Activated CD8-positive, alpha-beta memory T cell treated with anti-CD3 and anti-CD28 coated beads for 4 hours (primary cell): ENCODE measurements at places on chromosomes 2 and 18.

GRCh38 chr2:205352094-205352493 lies 330.2 kb upstream of the NRP2 start:
- DNase-seq: no peak

- no peak for DNase-seq
Observed at GRCh38 chr18:54032412-54032811, 192.1 kb downstream of the MBD2 start.

DNA sequence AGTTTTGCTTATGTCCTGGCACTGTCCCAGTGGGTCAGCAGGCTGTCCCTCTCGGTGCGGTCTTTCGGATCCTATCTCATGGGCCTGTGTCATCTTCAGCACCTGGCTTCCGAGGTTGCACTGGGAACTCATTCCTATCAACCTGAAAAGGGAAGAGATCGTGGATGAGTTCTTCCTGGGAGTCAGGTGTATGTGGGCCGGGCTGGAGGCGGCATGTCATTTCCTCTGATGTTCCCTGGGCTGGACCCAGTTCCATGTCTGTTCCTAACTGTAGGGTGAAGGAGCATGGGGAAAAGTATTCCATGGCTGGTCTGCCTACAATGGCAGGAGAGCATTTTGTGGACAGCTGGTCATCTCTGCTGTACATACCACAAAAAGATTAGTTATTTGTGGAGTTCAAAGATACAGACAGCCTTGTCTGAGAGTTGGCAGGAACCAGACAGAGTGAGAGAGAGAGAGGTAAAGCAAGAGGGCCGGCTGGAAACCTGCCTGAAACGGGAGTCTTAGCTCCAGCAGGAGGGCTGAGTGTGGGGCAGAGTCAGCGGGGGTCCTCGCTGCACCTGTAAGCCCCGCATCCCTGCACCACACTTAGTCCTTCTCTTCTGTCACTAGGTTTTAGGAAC lies 25.2 kb downstream of the FAM228A start:
- DNase-seq: no peak

DNA sequence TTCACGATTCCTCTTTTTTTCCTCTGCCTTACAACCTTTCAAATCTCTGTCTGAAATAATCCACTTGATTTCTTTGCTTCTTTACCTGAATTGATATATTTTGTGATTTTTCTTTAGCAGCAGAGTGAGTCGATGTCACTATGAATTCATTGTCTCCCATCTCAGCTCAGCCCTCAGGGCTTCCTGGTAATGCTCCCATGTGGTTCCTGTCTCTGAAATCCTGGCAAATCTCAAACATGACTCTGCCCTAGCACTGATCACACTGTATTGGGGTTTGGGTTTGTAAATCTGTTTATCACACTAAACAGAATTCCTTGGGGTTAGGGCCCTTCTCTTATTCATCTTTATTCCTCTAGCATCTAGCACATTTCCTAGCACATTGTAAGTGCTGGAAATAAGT lies 43.0 kb upstream of the MSTN start:
- DNase-seq: no peak

- no peak for DNase-seq
Observed at GRCh38 chr18:41390309-41390708, 564.7 kb upstream of the PIK3C3 start.

DNA sequence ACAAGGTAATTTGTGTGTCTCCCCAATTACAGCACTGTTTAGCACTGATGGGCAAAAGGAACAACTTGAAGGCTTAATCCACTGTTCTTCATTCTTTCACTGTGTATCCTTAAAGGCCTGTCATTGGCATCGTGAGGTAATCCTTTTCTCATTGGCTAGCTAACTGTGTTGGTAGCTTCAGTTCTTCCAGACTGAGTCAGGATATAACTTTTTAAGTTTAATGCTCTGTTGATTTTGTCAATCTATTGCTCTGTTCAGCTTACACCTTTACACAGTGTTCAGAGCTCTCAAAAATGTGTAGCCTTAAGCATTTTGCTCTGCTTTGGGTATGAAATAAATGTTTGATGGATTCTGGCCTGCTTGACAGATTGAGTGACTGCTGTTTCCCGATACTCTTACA lies 148.2 kb downstream of the KIAA1328 start:
- no peak for DNase-seq

- DNase-seq: no peak
Observed at GRCh38 chr2:134758633-134759032, 39.8 kb upstream of the TMEM163 start.

DNA sequence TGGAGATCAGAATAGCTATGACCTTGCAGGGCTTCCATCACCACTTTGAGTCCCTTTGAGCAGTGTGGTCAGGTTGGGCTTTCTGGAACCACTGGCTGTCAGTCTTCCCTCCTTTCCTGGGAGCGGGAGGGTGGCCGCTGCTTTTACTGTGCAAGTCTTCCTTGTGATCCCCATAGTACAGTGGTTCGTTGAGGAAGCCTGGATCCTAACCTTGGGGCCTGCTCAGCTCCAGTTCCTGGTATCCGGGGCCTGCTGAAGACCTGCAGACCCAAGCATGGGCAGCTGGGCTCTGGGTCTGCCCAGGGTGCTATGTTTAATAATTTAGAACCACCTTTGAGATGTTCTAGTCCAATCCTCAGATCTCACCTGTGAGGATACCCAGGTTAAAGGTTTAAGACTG lies 104.2 kb downstream of the CLIP4 start:
- DNase-seq: no peak

DNA sequence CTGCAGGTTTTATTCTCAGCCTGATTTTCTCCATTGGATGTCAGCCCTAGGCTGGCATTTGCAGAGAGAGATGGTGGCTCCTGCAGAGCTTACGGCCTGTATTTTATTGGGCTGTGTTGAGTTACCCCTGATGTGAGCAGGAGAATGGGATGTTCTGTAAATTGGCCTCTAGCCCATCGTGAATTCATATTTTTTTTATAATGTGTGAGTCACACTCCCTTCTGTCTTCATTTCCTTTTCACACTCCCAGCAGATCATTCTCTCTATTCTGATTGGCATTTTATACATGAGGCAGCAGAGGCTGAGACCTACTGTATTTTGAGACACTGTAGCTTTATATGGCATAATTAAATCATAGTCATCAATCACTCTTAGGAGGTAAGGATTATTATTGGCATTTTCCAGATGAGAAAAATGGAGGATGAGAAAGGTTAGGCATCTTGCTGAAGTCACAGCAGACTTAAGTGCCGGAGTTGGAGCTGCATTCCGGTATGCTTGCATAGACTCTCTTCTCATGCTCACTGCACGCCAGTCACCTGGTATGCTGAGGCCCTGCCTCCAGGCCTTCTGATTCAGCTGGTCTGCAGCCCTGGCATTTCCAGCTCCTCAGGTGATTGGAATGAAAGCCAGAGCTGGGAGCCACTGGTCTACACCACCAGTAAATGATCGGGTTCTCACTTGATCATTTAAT lies 142.4 kb downstream of the NEDD4L start:
- no peak for DNase-seq

DNA sequence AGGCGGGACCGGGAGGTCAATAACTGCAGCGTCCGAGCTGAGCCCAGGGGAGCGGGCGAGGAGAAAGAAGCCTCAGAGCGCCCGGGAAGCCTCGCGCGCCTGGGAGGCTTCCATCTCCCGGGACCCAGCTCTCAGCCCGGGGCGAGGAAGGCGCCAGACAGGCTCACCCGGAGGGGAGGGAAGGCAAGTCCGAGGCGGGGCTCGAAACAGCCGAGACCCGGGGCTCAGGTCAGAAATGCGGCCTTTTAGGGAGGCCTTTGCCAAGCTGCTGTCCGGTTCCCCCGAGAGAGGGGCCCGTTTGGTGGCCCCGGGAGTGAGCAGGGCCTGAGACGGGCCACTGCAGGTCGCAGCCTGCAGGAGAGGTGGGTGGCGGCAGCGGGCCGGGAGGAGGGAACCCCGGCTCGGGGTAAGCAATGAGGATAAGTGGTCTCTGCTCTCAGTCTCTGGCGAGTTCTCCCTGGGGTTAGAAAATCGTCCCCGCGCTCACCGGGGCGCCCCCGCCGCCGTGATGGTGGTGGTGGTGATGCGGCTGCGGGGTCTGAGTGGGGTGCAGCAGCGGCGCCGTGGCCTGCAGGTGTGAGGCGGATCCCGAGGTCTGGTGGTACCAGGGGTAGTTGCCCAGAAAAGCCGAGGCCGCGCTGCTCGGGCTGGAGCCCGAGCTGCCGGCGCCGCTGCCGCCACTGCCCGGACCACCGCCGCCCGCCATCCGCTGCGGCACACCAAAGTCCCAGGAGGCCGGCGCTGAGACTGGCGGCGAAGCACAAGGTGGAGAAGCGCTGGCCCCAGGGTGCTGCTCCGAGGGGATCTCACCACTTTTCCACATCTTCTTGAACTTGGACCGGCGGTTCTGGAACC lies 2.4 kb downstream of the DLX2 start:
- DNase-seq: no peak

- DNase-seq: no peak
Observed at GRCh38 chr18:27447451-27447881, 262.4 kb upstream of the CHST9 start.

- no peak for DNase-seq
Observed at GRCh38 chr2:199743415-199744120, 107.4 kb downstream of the FTCDNL1 start.

DNA sequence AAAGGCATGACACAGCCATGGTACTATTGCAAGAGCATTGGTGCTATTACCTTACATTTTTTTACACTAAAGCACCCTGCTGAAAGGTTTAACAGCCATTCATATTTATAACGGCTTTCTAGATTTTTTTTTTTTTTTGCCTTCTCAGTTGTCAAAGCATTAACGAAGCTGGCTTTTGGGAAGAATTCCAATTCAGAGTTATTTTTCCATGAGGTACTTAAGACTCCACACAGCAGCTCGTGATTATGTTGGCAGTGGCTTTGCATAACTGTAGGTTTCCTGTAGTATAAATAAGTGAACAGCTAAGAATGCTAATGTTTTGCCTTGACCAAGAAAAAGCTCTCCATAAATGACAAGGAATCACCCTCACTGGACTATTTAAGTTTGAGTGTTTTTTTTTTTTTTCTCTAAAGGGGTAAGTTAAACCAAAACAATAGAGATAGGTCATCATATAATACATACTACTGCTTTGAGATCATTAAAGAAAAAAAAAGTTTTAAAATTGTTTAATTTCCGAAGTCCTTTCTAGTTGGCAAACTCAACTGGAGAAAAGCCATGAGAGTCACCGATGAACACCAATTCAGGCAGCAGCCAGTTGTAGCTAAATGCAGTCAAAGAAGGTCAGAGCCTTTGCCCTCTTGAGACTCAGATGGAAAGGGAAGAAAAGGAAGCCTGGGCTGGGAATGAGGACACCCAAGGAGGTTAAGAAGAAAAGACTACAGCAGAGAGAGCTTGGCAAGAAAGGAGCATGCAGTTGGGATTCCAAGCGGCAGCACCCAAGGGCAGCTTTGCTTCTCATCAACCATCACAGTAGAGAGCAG lies 187.4 kb upstream of the NCKAP5 start:
- DNase-seq: no peak

GRCh38 chr2:241865957-241866789 lies 3.4 kb upstream of the RTP5 start:
- DNase-seq: no peak
